NCI-H82 (cell line): ENCODE measurements at places on chromosomes 12 and 14.

- no peak for DNase-seq
These were observed 39.8 kb downstream of the TMTC3 start for GRCh38 chr12:88181881-88182280.

DNA sequence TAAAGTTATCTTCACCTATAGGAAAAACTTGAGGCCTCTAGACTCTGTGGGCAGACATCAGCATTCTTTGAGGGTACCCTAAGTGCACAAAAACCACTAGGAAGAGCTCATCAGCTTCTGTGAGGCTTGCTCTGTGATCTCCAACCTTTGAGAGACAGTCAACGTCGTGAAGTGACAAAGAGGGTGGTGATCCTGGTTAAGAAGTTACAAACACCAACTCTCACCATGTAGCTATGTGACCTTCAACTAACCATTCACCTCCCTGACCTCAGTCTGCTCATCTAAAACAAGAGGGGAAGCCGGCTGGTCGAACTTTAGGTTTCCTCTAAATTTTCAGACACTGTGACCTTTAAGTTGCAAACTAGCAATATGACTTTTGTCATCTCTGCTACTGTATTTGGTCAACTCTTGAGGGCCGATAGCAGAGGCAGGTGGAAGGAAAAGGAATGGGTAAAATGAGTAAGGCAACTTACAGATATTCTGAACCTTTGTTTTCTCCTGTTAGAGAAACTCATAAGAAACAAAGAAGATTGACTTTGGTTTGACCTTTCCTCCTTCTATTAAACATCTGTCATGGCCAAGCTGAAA is 103.2 kb upstream of the PARP11 start:
- DNase-seq: no peak

GRCh38 chr12:106583242-106584103 is 669 bp downstream of the RFX4 start:
- DNase-seq: no peak

DNA sequence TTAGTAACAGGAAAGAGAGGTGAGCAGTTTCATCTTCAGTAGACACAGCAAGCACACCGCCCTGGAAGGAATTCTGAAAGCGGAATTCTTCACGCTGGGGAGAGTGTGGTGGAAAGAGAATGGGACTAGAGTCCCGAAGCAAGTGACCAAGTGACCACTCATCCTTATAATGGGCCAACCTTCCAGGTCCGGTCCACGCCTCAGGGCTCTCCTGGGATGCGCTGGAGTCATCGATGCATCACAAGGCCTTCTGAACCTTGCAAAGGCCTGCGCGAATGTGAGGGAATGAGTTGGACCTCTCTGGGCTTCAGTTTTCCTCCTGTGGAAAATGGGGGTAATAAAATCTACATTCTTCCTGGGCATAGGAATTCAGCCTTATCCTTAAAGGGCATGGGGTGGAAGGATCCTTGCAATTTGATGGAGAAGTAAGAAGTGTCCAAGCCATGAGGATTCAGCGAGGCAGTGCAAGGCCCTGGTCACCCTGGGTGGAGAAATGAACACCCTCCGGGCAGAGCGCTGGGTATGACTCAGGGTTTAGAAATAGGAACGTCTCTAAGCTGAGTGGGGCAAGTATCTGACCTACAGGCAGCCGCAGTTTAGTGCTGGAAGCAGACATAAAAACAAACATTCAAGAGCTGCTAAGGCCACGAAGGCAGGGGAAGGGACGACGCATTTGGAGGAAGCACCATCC is 97.7 kb downstream of the SETD3 start:
- no peak for DNase-seq

GRCh38 chr12:9086087-9086486 is 29.6 kb downstream of the A2M start:
- no peak for DNase-seq

- DNase-seq: peak; percentile 67
These were observed at the start of gene MTA1 for GRCh38 chr14:105419195-105420091. TSS of gene MTA1 (plus strand) at chr14:105419827. CDS start at chr14:105420036, 209 bp downstream.

GRCh38 chr14:32980178-32980901 is 41.7 kb downstream of the NPAS3 start:
- no peak for DNase-seq

GRCh38 chr14:95133282-95133681 is 24.0 kb downstream of the DICER1 start:
- no peak for DNase-seq
